ENCODE measurements at places on chromosomes 2 and 18.

DNA sequence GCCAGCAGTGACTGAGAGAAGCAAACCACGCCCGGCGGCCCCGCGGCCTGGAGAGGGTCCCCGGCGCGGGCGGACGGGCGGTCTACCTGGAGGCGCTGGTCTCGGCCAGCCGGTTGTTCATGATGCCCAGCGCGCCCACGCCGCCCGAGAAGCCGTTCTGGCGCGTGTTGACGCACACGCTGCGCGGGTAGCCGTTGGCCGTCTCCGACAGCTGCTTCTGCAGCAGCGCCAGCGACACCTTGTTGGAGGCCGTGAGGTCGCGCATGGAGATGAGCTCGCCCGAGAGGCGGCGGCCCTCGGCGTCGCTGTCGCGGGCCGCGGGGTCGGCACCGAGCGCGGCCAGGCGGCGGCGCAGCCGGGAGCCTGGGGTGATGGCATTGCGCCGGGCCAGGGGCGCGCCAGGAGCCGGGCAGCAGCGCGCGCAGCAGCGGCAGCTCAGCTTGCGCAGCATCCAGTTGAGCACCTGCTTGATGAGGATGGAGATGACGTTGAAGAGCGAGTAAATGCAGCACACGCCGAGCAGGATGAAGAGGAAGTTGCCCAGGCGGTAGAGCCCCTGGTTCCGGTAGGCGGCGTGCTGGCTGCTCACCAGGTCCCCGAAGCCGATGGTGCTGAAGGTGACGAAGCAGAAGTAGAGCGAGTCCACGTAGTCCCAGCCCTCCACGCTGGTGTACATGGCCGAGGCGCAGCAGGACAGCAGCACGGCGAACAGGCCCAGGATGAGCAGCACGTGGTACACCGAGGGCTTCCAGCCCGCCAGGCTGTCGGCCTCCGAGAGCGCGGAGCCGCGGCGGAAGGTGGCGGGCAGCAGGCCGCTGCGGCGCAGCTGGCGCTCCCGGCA, 118.1 kb downstream of the MSH2 start:
- DNase-seq = no peak

GRCh38 chr2:10039658-10040410, 3.5 kb upstream of the KLF11 start:
- no peak for DNase-seq

GRCh38 chr18:24878289-24878688, 417.9 kb downstream of the HRH4 start:
- no peak for DNase-seq

GRCh38 chr2:219396863-219397457, 9.2 kb upstream of the DNPEP start:
- no peak for DNase-seq

GRCh38 chr2:237485304-237485703, 1.7 kb upstream of the MLPH start:
- no peak for DNase-seq

- no peak for DNase-seq
These were observed 13.4 kb downstream of the CAPG start for GRCh38 chr2:85396531-85397470.

Data from hematopoietic multipotent progenitor cell treated with erythropoietin and hydrocortisone succinate and interleukin-3 and kit ligand, for 15 days (in vitro differentiated cells).